Activated CD4-positive, CD25-positive, alpha-beta regulatory T cell treated with anti-CD3 and anti-CD28 coated beads, Interleukin-2, amount 50 U/mL, for 24 hours (primary cell): ENCODE measurements at places on chromosomes 4 and X.

- ATAC-seq: no peak
These were observed 4.5 kb downstream of the JADE1 start for GRCh38 chr4:128813965-128814364.

- ATAC-seq: no peak
These were observed 740.1 kb upstream of the PITX2 start for GRCh38 chr4:111362941-111363361.

DNA sequence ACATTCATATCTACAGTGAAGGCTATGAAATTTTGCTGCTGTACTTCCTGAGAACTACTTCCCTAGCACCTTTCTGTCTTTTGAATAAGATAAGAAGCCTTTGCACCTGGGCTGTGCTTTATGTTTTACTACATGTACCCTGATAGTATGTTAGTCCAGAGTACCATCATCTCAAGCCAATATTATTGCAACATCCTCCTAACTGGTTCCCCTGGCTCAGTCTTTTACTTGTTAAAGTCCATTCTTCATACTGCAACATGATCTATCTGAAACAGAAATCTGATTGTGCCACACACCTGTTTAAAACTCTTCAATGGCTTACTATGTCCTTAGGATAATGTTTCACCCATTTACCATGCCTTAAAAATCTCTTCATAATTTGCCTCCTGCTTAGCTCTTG is 102.3 kb downstream of the AGTR2 start:
- ATAC-seq: no peak

GRCh38 chr4:15481961-15482745 is 12.5 kb downstream of the CC2D2A start:
- ATAC-seq: no peak

GRCh38 chrX:3697701-3698279 is 15.7 kb downstream of the PRKX start:
- ATAC-seq: no peak
